Mesenteric fat pad (tissue), 1 donor: ENCODE measurements at places on chromosomes 5 and 9.

DNA sequence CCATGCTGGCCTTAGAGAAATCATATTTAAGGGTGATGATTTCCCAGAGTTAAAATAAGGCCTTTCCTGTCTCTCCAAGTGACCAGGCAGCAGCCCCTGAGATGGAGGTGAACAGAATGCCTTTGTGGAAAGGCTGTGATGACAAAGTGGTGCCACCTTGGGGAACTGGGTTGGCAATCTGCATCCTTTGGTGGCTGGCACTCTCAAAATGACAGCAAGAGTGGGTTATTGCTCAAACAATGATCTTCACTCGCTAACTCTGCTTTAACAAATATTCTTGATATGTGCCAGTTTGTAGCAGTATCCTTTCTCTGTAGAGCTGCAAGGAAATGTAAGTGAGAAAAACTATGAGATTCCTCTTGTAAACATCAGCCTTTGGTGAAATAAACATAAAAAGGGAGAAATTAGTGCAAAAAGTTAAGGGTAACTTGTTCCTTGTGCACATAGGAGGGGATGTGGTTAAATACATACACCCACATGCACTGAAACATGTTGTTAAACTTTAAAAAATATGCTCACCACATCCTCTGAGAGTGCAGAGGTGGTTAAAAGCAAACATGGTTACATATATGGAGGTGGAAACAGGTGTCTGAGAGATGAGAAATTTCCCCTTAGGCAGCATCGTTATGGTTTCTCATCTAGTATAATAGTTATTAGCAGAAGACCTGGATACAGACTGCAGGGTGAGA lies 373.4 kb upstream of the CTNND2 start:
- no peak for DNase-seq

GRCh38 chr9:109273869-109274268 lies 47.0 kb downstream of the EPB41L4B start:
- DNase-seq, result no peak

DNA sequence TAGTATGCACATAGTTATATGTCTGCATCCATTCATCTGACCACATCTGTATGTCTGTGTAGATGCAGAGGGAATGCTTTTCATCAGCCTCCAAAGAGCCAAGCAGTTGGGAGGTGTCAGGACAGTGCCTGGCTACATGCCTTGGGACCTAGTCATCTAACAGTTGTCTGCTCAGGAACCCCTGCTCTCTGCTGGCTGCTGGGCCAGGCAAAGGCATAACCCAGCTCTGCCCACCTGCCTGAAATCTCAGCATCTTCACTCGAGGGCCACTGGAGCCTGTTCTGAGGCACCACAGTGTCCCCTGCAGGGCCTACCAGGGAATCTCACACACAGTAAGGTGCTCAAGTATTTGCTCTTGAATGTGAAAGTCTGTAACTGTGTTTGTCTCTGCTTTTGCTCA lies 3.7 kb downstream of the C9orf50 start:
- no peak for DNase-seq

DNA sequence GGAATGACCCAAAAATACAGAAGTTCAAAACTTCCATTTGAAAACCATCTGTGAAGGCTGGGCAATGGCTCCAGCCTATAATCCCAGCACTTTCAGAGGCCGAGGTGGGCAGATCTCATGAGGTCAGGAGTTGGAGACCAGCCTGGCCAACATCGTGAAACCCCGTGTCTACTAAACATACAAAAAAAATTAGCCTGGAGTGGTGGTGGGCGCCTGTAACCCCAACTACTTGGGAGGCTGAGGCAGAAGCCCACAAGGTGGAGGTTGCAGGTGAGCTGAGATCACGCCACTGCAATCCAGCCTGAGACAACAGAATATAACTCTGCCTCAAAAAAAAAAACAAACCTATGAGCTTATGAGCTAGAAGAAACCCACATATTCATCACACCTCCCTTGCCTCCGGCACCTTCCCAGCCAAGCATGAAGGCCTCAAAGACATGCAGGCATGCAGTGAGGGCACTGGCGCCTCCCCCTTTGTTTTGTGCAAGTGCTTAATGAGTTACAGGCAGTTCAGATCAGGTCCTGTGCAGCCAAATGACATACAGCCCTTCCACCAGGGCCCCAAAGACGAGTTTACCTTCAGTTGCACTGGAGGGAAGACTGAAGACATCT lies 9.9 kb downstream of the HNRNPH1 start:
- DNase-seq, result peak; percentile 78

- DNase-seq, result no peak
Observed at GRCh38 chr5:95068289-95068910, 216.5 kb downstream of the MCTP1 start.

DNA sequence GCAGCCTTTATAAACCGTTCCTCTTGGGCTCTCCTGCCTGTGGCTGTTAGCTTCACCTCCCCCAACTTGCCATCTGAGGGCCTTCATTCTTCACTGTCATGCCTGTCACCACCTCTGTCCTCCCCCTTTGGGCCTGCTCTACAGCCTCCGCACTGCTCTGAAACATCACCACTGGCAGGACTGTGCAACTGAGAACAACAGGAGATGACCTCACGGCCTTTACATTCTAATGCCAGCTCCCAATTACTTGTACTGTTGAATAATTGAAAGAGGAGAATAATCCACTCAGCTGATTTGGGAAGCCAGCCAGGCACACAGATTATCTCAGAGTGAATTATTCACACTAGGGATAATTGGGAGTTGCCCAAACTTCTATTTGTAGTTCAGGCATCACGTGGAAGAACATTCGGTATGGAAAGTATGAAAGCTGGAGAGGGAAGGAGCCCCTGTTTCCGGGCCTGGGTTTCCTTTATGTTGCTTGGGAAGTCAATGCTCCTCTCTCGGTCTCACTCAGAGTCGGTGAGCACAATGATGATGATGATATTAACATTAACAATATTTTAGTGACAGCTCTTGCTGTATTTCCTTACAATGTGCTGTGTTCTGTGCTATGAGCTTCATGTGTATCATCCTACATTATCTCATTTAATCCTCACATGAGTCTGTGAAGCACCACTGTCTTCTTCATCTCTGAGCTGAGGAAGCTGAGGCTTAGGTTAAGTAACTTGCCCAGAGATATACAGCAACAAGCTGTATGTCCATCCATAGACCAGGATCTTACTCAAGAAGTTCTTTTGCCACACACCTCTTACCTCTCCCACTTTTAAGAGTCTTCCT lies 99.3 kb upstream of the LRRTM2 start:
- no peak for DNase-seq

DNA sequence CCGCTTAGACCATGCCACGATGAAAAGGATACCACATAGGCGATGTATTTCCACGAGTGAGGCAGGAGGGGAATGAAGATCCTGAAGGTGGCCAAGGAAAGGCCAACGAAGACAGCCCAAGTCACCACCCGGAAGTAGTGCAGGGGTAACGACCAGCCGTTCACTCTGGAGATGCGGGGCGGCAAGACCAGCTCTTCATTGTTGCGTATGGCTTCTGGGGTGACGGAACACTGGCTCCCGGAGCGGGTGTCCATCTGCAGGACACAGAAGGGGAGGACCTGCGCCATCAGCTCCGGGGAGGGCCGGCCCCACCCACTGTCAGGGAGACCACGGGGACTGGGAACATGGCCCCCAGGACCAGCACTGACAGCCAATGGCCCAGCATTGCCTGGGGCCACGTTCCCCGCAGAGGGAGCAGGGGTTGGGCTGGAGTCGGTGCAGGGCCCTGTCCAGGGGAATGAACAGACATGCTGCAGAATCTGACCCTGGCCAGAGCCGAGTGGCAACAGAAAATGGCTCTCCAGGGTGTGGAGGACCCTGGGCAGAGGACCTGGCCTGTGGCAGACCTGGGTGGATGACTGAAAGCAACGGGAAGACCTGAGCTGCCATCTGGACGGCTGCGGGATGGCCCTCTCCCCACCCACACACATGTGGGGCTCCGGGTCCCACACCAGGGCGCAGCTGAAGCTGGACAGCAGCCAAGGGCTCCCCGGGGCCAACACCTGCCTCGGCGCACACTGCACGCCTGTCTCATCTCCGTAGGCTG lies 17.7 kb downstream of the ZDHHC11B start:
- no peak for DNase-seq

- DNase-seq, result peak; percentile 82
Observed at GRCh38 chr5:136199408-136199807, 6.4 kb upstream of the SMIM32 start.

DNA sequence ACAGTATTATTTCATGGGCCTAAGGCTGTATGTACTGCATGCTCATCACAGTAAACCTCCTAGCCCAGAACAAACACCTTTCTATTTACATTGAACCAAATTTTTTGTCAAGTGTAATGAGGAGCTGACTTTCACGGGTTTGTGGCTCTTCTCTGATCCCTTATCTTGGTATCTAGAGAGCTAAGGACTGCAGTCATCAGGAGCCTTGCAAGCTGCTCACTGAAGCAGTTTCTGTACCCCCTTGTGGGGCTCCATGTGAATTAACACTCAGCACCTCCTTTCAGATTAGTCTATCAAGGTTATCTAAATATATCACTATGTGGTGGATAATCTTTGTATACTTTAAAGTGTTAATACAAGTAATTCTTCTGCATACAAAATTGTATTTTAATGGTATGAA lies 108.2 kb downstream of the AUH start:
- DNase-seq, result no peak
